ENCODE measurements at places on chromosomes 1 and 21. TPM values are rescaled to one million over a fixed set of nuclear protein-coding genes. Genes with fewer than 3 reads are reported as not detected.

The MATN1 gene
- total RNA-seq, result 0.43 TPM

The RASSF5 gene
- total RNA-seq, result 223 TPM

The BTBD8 gene
- total RNA-seq, result 1.8 TPM

The LCA5L gene
- total RNA-seq, result 0.32 TPM

Data from activated CD4-positive, alpha-beta T cell treated with anti-CD3 and anti-CD28 coated beads for 36 hours (primary cell).